AG04450 (cell line): ENCODE measurements at places on chromosomes 4 and X.

DNA sequence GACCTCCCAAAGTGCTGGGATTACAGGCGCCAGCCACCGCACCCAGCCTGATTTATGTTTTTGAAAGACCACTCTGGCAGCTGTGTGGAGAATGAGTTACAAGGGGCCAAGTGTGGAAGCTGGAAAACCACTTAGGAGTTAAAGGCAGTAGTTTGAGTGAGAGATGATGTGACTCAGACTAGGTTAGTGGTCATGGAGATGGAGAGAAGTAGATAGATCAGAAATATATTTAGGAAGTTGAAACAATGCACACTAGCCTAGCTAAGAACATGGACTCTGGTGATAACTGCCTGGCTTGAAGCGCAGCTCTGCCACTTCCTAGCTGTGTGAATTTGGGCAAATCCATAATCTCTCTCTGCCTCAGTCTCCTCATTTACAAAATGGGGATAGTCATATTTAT lies 11.9 kb upstream of the RBMX start:
- no peak for DNase-seq

- DNase-seq = no peak
Measured at GRCh38 chrX:13064599-13065143, 20.3 kb upstream of the FAM9C start.

- no peak for DNase-seq
Measured at GRCh38 chrX:133364865-133365264, 50.4 kb downstream of the GPC4 start.

DNA sequence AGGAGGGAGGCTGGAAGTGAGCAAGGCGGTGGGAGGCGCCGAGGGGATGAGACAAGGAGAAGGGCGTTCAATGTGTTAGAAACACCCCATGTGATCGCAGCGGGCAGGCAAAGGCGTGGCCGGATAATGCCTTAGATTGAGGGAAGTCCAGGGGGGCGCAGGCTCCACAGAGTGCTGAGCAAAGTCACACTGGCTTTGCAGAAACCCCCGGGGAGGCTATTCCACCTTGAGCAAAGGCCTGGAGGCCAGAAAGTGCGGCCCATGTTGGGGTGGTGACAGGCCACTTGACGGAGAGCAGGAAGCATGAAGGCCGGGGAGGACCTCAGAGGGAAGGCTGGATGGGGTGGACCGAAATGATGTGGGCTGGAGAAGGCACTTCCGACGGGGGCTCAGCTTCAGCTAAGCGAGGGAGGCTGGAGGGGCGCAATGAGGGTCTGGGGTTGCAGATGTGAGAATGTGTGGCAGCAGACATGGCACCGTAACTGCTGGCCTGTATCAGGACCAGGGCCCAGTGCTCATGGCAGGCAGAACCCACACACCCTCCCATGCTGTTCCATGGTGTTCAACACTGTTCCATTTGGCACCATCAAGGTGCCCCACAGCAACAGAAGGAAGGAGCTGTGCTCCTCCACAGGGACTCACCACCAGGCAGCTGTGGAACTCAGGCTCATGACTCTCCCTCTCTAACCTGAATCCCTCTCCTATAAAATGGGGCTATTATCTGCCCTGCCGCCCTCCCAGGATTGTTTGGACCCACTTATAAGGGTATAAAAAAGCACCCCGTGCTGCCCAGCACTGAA lies 50.3 kb downstream of the HMX1 start:
- DNase-seq = no peak

DNA sequence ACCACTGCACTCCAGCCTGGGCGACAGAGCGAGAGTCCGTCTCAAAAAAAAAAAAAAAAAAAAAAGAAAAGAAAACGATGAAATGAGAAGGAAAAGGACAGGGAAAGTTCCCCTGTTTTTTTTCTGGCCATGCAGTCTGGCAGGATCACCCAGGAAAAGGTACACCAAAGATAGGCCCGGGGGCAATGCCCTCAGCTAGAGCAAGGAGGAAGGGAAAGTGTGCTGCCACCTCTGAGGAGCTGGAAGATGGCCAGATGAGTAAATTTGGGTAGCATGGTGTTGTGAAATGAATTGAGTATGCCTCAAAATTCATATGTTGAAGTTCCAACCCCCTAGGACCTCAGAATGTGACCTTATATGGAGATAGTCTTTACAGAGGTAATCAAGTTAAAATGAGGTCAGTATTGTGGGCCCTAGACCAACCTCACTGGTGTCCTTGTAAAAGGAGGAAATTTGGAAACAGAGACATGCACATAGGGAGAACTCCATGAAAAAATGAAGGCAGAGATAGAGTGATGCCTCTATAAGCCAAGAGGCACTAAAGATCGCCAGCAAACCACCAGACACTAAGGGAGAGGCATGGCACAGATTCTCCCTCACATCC lies 28.9 kb downstream of the MAOB start:
- DNase-seq = no peak

DNA sequence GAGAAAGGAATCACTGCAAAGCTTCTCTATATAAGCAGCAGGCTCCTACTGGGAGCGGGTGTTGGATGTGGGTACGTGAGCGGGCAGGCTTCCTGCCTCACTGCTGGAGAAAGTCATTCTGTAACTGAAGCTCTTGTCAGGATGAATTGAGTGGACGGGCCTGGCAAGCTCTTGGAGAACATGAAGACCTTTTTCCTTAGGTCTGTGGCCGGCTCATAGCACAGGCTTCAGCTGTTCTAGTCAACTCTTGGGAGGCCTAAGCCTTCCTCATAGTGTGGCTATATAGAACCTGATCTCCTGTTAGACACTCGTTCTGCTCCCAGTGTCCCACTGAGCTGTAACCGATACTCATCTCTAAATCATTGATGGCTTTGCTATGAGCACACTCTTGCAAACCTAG lies 108.2 kb upstream of the GPC4 start:
- no peak for DNase-seq

GRCh38 chr4:189084671-189085070 lies 856.0 kb upstream of the FRG1 start:
- no peak for DNase-seq

DNA sequence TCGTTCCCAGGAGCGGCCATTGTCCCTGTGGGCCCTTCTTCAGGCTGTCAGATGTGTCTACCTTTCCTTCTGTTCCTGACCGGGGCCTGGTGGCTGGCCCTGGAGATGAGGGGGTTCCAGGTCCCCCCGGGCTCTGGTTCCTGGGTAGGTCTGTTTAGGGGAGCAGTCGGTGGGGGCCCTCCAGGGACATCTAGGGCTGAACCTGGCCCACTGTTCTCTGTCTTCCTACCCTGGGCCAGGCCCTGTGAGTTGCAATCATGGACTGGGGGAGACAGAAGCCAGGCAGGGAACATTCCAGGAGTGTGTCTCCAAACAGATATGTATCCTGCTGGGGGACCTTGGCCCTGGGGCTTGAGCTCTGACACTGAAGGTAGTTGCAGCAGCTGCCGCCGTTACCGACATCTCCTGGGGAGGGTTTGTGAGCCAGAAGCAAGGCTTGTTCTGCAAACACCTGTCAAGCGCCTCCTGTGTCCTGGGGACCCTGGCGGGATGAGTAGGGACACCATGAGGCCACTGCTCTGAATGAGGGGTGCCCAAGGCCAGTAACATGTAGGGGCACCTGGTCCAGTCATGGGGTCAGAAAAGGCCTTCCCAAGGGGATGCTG lies 49.5 kb upstream of the ADRA2C start:
- DNase-seq = no peak

DNA sequence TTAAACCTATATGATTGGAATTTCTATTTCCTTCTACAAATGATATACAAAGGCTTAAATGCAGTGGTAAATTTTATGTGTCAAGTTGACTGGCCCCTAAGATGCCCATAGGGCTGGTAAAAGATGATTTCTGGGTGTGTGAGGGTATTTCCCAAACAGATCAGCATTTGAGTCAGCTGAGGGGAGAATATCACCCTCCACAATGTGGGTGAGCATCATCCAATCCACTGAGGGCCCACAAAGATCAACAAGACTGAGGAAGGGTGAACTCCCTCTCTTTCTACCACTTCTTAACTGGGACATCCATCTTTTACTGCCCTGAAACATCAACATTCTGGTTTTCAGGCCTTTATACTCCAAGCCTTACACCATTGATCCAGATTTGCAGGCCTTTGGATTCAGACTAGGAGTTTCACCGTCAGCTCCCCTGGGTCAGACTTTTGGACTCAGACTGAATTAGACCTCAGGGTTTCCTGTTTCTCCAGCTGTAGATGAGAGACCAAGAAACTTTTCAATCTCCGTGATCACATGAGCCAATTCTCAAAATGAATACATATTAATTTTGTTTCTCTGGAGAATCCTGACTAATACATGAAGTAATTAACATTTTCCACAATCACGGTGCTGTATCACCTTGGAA lies 1020.7 kb upstream of the SLIT2 start:
- DNase-seq = no peak

DNA sequence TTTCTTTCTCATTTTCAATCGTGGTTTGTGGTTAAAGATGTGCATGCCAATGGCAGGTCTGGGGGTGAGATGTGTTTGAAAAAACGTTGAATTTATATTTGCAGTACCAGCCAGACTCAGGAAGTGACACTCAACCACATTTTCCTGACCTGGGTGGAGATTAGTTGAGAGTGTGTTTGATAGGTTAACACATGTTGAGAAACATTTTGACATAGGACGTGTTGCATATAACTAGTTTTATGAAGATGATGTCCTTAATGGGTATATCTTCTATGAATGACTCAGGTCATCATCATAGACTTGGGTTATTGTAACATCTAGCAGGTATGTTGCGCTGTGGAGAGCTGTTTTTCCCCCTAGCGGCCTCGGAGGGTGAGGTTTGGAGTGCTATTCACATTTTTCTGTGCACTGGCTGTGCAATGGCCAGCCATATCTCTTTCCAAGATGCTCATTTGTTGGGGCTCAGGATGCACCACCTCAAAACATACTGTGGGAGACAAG lies 21.7 kb upstream of the CD38 start:
- DNase-seq = no peak
